GOT3 (cell line): ENCODE measurements at places on chromosomes 3 and 15.
A peak's percentile ranks its signal among the peaks of the same experiment; 100 is the strongest.

DNA sequence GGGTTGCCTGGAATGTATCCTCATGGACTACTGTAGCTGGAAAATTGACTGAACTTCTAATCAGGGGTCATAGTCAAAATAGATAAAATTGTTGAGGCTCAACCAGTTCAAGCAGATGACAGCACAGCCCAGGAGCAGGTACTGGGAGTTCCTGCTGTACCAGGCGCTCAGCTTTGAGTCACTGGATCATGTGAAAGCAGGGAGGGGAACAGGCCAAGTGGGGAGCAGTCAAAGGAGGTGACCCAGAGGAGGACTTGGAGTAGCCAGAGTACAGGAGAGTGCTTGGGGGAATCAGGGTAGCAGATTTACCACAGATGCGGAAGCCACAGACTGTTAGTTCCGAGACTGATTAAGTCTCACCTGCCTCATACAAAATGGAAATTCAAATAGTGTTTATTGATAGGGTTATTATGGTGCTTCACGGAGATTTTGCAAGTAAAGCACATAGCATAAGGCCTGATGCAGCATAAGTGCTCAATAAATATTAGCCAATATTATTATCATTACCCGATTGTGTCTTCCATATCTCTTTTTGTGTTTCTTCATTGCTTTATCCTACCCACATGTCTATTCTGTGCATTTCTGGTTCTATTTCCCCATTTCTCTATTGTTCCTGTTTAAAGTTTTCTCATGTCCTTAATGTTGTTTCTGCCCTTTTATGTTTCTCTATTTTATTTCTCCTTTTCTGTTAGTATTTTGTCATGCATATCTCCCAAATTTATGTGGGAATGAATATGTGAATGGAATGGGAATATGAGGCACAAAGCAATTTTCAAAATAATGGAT is 369.2 kb upstream of the MCTP2 start:
- DNase-seq: no peak

DNA sequence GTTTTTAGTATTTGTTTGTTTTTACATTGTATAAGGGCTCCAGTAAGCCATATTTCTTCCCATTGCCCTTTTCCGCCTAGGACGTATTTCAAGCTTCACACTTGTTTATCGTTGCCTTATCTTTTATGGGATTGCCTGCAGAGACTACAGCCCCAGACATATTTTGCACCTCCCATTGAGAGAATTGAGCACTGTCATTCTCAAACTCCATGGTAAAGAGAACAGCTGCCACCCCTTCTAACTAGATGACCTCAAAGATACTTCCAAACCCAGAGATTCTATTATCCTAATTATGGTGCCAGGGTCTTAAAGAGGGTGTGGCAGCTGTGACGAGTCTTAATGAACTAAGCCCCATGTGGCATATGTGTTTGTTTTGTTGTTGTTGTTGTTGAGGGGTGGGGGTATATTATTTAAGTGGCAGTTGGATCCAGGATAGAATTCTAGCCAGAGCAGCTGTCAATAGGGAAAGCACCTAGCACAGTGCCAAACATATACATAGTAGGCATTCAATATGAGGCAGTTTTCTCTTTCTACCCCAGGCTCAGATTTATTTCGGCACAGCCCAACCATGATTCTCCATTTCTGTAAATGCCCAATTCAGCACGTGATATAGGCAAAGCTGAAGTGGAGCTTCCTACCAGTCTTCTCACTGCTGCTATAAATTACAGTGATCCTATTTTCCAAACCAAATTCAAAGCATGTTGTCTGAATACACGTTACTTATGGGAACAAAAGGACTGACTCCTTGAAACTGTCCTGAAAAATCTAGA is 932 bp upstream of the TP53BP1 start:
- DNase-seq: no peak

- DNase-seq: no peak
Measured at GRCh38 chr3:188326111-188326510, 172.2 kb downstream of the LPP start.

DNA sequence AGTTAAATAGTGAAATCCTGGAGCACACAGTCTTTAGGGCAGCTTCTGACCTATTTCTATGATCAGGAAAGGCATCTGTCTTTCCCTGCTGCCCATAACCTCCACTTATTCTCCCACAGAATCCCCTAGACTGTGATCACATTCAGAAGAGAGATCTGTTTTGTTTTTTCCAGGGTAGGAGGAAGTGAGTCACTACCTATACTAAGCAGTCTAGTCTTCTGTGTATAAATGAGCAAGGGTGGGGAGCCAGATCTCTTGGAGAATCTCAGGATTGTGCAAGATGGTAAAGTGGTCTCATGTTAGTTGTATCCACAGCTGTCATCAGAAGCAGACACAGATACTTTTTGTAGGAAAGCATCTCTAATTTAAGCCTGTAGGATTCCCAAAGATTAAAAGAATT is 11.8 kb upstream of the FBXO22 start:
- DNase-seq: no peak

GRCh38 chr3:40264451-40264850 is 45.1 kb upstream of the EIF1B start:
- no peak for DNase-seq

GRCh38 chr3:4498446-4498845 is 5.3 kb downstream of the ITPR1 start:
- DNase-seq: no peak

- no peak for DNase-seq
Measured at GRCh38 chr3:76372497-76372896, 587.1 kb upstream of the ZNF717 start.

DNA sequence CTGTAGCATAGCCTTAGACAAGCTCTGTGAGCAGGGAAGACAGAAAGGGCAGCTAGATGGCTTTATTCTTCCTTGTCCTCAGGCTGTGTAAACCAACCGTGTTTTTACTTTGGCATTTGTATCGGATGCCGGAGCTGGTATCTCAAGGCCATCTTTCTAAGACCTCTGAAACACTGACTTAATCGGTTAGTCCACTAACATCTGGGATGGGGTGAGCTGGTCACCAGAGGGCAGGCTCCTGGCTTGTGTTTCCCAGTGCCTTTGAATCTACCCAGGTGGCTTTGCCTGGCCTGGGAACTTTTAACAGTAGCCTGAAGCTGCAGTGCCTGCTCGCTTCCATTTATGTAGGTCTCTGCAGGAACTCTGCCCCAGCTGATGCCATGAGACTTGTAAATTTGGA is 252.7 kb downstream of the NR1D2 start:
- DNase-seq: no peak

GRCh38 chr3:54427941-54428871 is 305.9 kb downstream of the CACNA2D3 start:
- peak; percentile 14 for DNase-seq
